ENCODE measurements at places on chromosomes 4 and X.
A peak's percentile ranks its signal among the peaks of the same experiment; 100 is the strongest.

GRCh38 chr4:146255463-146255862 lies 41.1 kb downstream of the REELD1 start:
- no peak for DNase-seq

GRCh38 chr4:130545171-130545570 lies 1449.2 kb downstream of the C4orf33 start:
- no peak for DNase-seq

GRCh38 chrX:97619499-97619898 lies 735.8 kb downstream of the RPA4 start:
- DNase-seq: no peak

DNA sequence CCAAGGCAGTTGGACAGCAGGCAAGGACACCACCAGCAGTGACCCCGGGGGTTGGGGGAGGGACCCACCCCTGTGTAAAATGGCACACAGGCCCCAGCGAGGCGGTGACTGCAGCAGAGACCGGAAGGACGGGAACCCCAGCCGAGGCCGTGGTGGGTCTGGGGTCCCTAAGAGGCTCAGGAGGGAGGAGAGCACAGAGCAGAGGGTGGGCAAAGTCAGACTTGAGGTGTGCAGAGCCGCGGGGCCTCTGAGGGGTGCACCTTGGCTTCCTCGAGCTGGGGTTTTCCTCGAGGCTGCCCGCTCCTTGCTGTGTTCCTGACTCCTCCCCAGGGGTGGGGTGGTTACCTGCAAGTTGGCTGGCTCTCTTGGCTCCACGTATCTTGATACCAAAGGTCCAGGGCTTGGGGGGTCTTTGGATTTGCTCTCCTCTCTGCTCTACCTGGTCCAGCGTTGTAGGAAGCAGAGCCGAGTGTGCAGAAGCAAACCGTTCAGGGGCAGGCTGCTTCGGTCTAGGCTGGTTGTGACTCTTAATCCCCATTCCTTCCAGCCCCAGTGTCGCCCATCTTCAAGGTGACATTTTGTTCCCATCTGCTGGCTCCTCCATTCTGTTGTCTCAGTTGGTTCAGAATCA lies 37.9 kb upstream of the SORCS2 start:
- DNase-seq: no peak

DNA sequence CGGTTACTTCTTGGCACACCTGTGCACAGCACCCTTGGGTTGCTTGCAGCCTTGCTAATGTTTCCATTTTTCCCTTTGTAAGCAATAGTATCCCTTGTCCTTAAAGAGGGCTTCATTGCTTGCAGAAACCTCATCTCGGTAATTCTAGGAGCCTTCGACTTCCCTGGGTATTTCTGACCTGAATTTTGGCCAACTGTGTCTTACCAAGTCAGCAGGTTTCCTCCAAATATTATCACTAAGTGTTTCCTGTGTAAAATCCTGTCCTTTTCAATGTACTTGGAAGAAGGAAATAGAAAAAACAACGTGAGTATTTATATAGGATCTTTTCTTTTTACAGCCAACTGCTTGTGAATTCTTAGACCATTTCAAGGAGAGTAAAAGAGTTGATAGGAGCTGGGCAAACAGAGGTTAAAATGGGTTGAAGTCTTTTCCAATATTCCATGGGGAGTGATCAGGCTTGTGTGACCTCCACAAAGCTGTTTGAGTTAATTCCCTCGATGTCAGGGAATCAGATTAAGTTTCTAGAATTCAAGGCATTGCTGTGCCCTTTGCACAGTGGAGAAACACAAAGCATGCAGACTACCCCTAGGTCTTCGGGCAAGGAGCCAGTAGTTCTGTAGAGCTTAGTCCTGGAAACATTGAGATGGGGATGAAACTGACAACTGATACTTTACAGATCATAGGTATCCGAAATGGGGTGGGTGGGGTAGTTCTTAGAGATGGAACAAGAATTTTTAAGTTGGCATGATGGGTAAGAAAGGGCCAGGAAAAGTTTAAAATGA lies 209.9 kb downstream of the CPE start:
- DNase-seq: no peak

DNA sequence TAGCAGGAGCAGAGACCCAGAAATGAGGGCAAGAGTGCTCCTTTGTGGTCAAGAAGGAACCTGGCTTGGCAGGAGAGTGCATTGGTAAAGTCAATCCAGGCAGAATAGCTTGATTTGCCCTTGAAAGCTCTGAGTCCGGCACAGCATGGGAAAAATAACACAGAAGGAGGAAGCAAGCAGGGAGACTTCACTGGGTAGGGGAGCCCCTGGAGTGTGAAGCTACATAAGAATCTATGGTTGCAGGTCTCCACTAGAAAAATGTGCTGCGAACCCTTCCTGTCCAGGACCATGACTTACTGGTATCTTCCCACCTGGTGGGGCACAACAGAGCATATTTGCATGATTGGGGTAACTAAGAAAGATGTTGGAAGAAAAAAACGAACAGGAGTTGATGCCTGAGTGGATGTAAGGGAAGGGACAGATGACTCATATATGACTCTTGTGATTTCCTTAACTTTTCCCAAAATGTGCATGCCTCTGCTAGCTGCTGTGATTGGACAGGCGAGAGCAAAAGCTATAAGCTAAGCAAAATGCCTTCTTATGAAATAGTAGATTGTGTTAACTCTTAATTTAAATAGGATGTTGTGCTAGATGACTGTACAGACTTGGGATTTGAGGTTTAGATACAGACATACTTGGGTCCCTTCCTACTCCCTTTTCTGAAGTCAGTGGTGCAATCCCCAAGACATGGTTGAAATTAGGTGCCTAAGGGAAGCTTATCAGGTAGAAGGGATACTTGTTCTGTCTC lies 3.3 kb downstream of the IL13RA1 start:
- DNase-seq: no peak

DNA sequence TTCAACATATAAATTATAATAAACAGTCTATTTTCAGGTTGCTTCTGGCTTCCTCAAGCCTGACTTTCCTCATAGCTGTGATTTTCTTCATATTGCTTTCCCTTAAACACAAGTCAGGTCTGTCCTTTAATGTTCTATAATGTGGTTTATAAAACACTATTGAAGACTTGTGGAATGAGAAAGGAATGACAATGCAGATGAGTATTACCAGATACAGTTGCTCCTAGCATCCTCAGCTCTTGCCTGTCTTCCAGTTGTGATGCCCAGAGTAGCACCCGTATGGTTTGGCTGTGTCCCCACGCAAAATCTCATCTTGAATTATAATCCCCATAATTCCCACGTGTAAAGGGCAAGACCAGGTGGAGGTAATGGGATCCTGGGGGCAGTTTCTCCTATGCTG lies 265.7 kb upstream of the BOD1L1 start:
- no peak for DNase-seq

- DNase-seq: no peak
Observed at GRCh38 chrX:139802048-139802447, 94.1 kb upstream of the MCF2 start.

DNA sequence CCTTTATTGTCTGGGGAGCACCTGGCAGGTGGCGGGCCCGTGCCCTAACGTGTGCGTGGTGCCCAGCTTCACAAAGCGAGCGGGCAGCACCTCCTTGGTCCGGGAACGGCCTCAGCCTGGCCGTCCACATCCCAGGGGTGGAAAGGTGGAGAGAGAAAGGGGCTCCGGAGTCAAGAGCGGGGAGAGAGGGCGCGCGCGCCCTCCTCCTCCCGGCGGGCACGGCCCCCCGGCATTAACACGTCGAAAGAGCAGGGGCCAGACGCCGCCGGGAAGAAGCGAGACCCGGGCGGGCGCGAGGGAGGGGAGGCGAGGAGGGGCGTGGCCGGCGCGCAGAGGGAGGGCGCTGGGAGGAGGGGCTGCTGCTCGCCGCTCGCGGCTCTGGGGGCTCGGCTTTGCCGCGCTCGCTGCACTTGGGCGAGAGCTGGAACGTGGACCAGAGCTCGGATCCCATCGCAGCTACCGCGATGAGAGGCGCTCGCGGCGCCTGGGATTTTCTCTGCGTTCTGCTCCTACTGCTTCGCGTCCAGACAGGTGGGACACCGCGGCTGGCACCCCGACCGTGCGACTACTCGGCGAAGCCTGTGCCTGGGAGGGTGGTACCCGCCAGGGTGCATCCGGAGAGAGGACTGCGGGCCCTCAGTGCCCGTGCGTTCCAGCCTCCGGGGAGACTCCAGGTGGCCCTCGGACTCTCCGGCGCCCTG lies at the start of gene KIT:
KIT (plus strand) TSS at position 407 of the 701 bp plus-strand sequence; CDS start at position 465, 58 bp downstream.
- DNase-seq: no peak

GRCh38 chr4:2624782-2625530 lies 88.5 kb downstream of the FAM193A start:
- DNase-seq: no peak

- no peak for DNase-seq
Observed at GRCh38 chr4:128908735-128909134, 99.2 kb downstream of the JADE1 start.

DNA sequence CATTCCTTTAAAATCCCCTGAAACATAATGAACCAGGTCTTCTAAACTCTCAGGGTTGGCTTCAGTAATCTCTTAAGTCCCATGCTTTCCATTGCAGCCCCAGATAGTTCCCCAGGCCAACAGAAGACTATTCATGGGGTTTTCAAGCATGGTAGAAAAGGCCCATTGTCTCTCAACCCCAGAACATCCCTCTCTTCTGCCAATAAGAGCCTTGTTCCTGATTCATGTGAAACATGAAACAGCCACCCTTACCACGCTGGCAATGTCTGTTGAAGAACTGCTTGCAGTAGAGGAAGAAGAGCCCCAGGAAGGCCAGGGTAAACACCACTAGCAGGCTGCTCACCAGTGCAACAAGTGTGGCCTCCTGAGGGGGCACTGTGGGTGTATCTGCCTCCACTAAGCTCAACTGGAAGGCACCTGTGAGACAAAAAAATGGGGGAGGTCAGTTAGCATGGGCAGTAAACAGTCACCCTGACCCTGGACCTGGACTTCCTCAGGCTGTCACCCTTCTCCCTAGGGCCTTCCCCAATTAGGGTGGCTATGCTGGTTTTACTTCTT lies 36.4 kb downstream of the EDA2R start:
- no peak for DNase-seq

DNA sequence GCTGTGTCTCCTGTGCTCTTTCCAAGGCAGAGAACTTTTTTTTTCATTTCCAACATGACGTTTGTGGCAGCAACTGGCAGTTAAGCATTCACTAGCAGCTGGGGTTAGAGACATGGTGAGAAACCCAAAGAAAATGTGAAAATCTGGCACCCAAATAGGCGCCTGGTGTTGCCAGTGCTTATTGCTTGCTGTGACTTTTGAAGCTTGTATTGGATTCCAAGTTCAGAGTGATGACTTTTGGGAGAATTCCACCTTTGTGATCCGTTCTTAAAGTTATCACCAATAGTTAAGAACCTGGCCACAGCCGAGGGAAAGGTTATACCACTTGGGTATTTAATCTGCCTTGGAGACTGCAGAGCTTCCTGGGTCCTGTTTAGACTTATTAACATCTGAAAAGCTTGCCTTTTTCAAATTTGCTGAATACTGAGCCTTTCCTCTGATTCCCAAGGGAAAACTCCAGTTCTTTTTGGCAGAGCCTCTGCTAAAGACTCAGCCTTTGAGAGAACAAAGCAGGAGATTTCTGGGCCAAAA lies 101.0 kb downstream of the OPHN1 start:
- DNase-seq: no peak

GRCh38 chr4:183263787-183264386 lies 56.2 kb downstream of the CLDN22 start:
- no peak for DNase-seq

- DNase-seq: no peak
Observed at GRCh38 chrX:107940095-107940494, 42.1 kb downstream of the TEX13B start.

GRCh38 chr4:158527516-158527915 lies 5.8 kb downstream of the RXFP1 start:
- DNase-seq: no peak

- DNase-seq: no peak
Observed at GRCh38 chrX:22467571-22467970, 194.9 kb downstream of the CBLL2 start.

GRCh38 chr4:74311696-74312313 lies 3.5 kb downstream of the EPGN start:
- no peak for DNase-seq

- no peak for DNase-seq
Observed at GRCh38 chr4:182752158-182752910, 164.9 kb downstream of the DCTD start.

- DNase-seq: peak; percentile 10
Observed at GRCh38 chrX:103918050-103918449, 44.4 kb upstream of the TMSB15B start.

DNA sequence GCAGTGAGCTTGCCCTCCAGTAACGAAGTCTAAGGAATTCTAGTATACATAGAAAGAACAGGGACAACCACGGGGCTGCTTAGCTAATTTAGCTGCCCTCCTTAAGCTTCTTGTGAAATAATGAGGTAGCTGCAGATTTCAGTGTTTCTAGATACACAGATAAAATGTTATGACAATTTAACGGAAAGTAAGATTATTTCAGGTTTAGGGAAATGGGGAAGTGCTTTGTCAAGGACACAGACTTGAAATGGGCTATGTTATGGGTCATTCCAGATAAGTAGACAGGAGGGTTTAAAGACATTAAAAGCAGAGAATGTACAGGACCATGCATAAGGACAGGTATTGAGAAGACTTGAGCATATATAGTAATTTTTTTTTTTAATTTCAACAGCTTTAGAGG lies 34.2 kb upstream of the ZNF518B start:
- DNase-seq: no peak

GRCh38 chr4:47106561-47106960 lies 75.2 kb downstream of the GABRB1 start:
- DNase-seq: no peak

DNA sequence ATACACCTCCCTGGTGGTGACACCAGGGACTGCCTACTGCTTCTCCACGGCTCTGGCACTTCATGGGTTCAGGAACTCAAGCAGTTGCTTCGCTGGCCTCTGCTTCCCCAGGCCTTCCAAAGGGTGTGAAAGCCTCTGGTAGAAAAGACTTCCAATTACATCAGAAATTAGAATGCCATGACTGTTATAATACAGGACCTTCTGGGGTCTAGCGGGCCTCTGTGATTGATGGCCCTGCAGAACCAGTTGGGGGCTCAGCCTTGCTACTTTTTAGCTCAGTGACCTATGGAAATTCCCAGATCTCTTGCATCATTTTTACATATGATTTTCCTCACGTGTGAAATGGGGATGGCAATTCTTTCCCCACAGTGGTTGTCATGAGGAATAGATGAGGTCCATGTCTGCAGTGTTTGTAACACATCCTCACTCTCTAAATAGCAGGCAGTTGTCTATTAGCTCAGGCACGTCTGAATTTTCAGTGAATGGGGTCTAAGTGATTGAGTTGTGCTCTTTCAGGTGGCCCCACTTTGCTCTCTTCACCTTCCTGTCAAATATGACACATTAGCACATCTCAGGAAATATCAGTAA lies 198.3 kb downstream of the STIM2 start:
- DNase-seq: no peak

DNA sequence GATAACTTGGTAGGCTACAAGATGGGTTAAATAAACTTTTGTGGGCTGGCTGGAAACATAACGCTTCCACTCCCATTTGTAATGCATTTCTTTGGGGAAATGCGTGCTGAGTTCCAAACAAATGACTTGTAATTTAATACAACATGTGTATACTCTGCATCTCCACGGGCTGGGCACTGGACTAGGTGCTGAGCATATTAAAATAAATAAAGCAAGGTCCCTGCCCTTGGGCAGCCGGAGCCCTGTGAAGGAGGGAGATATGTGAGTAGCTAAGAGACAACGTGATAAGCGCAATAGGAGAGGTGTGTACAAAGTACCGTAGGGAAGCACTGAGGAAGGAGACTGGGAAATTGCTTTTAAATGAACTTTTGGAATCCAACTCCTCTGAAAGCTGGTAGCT lies 147.2 kb upstream of the RBPJ start:
- no peak for DNase-seq

GRCh38 chr4:1026115-1026514 lies 14.7 kb downstream of the FGFRL1 start:
- DNase-seq: no peak

Measured in stimulated activated CD4-positive, alpha-beta T cell treated with anti-CD3 and anti-CD28 coated beads, Interleukin-1b, Interleukin-23, amount 100 ng/mL, for 24 hours (primary cell).